ENCODE measurements at places on chromosomes 11 and 22.

GRCh38 chr22:38570779-38571364, 889 bp upstream of the DMC1 start:
- H3K27me3 ChIP-seq, result no peaks in the 10 kb centered on the region
- no peak for DNase-seq
- peak overlapping the region; percentile 70 for H3K27ac ChIP-seq
- H3K4me1 ChIP-seq, result peaks cover 3% of the 10 kb centered on the region
- H3K4me3 ChIP-seq, result peak overlapping the region; percentile 60
- H3K36me3 ChIP-seq, result no peaks in the 10 kb centered on the region

- H3K4me3 ChIP-seq, result no peak overlapping the region
- no peaks in the 10 kb centered on the region for H3K4me1 ChIP-seq
- H3K27ac ChIP-seq, result no peak overlapping the region
- DNase-seq, result no peak
- H3K27me3 ChIP-seq, result no peaks in the 10 kb centered on the region
Measured at GRCh38 chr11:13875643-13876042, 86.9 kb upstream of the SPON1 start.

DNA sequence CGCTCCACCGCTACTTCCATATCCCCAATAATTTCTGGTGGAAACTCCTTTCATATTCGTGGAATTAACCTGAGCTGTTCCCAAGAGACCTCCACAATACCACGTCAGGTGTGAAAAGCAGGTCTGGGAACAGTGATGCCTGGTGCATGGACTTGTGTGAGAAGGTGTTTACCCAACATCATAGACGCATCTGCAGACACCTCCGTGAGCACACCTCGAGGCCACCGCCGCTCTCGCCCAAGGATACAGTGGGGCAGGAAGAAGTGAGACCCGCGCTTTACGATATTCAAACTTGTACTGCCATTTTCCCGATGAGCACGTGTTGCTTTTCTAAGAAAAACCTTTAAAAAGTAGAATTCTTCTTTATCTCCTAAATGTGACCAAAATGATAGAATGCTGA, 8.2 kb downstream of the PHF21B start:
- DNase-seq, result no peak
- H3K4me1 ChIP-seq, result no peaks in the 10 kb centered on the region
- no peak overlapping the region for H3K4me3 ChIP-seq
- no peaks in the 10 kb centered on the region for H3K36me3 ChIP-seq
- H3K27me3 ChIP-seq, result no peaks in the 10 kb centered on the region
- H3K27ac ChIP-seq, result no peak overlapping the region

DNA sequence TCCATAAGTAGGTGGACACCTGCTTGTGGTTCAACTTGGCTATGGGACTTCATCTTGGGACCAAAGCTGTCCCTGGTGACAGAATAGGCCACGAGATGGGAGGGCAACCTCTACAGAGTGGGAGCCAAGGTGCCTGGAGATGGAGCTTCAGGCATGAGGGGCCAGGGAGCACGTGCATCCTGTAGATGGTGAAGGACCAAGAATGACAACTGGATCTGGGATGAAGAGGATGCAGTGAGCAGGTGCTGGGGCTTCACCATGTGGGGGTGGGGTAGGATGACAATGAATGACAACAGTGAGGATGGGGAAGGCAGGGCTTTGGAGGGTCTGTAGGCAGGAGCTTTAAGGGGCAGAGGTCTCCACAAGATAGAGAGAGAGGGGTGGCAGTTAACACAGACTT, 372.0 kb upstream of the B3GAT1 start:
- DNase-seq, result no peak
- no peak overlapping the region for H3K4me3 ChIP-seq
- peaks cover 14% of the 10 kb centered on the region for H3K27me3 ChIP-seq
- no peak overlapping the region for H3K27ac ChIP-seq
- no peaks in the 10 kb centered on the region for H3K36me3 ChIP-seq

GRCh38 chr22:25485626-25486545, 78.6 kb upstream of the GRK3 start:
- no peaks in the 10 kb centered on the region for H3K27me3 ChIP-seq
- no peak overlapping the region for H3K27ac ChIP-seq
- 0 out of 2 replicates have a peak, but pooled peaks cover 6% of the 10 kb centered on the region for H3K4me1 ChIP-seq
- H3K4me3 ChIP-seq, result no peak overlapping the region
